ENCODE measurements at places on chromosomes 6 and 20.

DNA sequence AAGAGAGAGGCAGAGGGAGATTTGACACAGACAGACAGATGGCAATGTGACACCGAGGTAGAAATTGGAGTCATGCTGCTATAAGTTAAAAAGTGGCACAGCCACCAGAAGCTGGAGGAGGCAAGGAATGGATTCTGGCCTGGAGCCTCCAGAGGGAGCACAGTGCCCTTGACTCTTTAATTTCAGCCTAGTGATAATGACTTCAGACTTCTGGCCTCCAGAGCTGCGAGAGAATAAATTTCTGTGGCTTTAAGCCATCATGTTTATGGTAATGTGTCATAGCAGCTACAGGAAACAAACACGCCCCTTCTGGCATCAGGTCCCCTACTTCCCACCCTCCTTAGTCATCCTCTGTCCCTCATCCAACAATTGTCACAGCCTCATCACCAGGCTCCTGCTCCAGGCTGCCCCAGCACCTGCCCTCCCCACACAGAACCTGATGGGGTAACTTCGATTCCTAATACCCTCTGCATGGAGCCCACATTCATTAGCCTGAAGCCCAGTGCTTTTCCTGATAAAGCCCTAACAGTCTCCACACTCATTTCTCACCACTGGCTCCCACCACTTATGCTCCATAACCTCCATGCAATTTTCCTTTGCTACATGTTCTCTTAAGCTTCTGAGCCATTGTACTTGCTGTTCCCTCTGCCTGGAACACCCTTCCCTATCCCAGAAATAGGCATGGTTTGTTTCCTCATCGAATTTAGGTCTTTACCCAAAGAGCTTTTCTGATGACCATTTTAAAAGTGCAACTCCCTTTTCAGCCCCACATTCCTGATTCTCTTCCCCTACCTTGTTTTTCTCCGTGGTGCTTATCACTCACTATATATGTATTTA, 69.7 kb upstream of the TOX2 start:
- DNase-seq = no peak

GRCh38 chr6:27518881-27519795, 46.2 kb upstream of the ZNF184 start:
- DNase-seq = peak; percentile 71

GRCh38 chr6:50116390-50116789, 66.7 kb upstream of the DEFB112 start:
- DNase-seq = no peak

DNA sequence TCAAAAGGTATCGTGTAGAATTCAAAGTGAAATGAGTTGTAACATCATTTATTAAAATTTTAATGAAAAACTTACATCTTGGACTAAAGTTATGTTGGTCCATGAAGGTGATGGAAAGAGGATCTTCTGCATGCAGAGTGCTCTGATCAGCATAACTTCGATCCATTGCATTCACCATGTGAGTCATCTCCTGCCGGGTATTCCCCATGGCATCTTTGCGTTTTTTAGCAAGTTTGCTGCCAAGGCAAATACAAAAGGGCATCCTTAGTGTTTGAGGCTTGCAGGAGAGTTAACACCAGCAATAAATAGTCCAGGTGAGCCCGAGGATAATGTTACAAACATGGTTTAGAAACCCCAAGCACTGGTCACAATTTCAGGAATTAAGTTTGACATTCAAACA, 104.2 kb upstream of the THEMIS start:
- no peak for DNase-seq

DNA sequence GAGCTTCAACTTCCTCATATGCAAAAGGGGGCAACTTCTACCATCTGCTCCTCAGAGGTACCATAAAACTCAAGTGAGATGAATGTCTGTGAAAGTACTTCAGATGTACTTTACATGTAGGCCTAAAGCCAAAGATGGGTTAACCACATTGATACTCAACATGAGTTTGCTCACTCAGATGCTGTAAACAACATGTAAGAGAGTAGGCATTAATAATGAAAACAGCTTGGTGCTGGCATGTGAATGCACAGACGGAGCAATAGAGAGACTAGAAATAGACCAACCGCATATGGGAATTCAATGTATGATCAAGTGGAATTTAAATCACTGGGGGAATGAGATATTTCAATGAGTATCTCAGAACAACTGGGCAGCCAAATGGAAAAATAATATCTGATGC, 143.8 kb upstream of the CDYL start:
- no peak for DNase-seq

GRCh38 chr6:15781890-15782289, 119.1 kb upstream of the DTNBP1 start:
- DNase-seq = no peak

- no peak for DNase-seq
Observed at GRCh38 chr20:13545790-13546189, 92.9 kb downstream of the TASP1 start.

DNA sequence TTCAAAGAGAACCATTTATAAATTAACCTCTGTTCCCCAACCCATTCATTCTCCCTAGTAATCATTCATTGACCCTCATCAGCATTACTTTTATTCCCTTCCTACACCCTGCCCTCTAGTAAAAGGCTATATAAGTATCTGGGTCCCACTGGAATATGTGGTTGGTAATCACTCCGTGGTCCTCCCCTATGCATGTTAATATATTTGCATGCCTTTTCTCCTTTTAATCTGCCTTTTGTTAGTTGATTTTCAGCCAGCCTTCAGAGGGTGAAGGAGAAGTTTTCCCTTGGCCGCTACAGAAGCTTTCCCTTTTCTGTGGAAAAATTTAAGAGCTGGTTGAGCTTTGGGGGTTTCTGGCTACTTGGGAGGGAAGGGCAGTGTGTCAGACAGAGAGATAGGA, 585.6 kb downstream of the UTRN start:
- no peak for DNase-seq

GRCh38 chr6:130610303-130610702, 216.9 kb upstream of the SMLR1 start:
- DNase-seq = no peak

DNA sequence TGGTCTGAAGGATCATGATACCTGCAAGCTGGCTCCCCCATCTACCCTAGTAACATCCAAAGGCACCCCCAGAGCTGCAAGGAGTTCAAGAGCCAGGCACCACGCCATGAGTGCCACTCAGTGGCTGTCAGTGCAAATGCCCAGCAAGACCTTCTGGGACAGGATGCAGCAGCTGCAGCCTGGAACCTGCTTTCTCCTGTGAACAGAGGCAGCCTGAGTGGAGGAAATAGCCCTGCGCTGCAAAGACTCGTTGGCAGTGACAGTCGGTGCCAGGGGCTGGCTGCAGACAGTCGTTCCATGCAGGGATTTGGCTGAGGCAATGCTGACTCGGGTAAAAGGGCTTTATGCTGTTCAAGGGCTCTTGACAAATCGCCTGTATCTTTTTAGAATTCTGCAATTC, 15.7 kb upstream of the SSTR4 start:
- DNase-seq = no peak

GRCh38 chr6:28884423-28885131, 39.2 kb downstream of the TRIM27 start:
- peak; percentile 70 for DNase-seq

GRCh38 chr20:41446456-41446855, 79.8 kb upstream of the EMILIN3 start:
- no peak for DNase-seq

DNA sequence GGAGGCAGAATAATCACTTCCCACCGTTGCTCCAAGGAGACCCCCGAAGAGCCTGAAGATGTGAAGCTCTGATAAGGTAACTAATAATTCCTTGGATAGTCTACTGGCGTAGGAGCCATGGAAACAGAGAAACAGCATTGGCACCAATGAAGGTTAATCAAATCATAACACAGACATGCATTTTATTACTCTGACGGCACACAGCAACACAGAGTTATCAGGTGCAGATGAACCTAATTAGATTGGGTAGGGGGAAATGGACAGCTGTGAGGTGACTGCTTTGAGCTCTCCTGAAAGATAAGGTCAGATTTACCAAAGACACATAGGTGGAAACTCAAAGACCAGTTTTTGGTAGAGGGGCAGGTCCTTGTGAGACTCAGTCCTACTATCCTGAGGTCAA, 544.0 kb upstream of the AGPAT4 start:
- no peak for DNase-seq

DNA sequence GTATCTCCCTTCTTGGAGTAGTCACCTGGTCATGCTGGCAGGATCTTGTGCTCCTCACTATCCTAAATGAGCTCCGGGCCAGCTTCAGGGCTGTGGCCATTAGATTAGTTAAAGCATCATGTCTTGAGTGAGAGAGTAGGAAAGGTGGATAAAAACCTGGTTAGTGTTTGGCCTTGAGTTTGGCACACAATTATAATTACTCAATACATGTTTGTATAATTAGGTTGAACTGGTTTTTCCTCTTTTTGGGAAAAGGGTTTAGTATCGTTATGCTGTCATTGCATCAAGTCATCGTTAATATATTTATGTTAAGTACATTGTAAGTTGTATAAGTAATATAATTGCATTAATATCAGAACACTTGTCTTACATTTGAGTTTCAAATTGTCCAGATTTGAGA, 126.3 kb downstream of the CDKAL1 start:
- no peak for DNase-seq

DNA sequence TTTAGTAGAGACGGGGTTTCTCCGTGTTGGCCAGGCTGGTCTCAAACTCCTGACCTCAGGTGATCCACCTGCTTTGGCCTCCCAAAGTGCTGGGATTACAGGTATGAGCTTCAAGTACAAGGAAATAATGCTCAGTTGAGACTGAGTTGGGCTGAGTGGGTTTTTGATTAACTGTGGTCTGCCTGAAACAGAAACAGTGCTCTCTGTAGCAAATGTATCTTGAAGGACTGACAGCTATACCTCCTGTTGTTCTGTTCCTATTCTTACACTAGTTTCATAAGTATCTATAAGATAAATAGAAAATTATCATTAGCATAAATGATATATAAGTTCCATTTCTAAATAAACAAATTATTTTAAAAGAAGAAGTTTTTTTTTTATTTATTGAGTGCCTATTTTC, 142.8 kb upstream of the PTPRK start:
- no peak for DNase-seq

DNA sequence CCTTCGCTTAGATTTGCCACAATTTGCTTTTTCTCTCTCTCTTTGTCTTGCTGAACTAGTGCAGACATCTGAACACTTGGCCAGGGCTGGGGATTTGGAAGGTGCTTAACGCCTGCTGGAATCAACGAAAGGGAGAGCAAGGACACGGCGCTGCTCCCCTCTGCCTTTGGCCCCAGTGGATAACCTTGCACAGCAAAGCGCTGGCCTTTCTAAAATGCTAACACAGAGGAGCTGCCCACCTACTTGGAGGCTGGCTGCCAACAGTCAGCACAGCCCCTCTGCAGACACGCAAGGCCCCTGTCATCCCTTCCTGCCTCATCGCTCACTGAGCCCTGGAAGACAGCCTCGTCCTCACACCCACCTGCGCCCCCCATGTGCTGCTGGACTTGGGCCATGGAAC, 37.5 kb downstream of the C20orf203 start:
- no peak for DNase-seq

GRCh38 chr6:107894809-107895396, 63.1 kb downstream of the SEC63 start:
- no peak for DNase-seq

DNA sequence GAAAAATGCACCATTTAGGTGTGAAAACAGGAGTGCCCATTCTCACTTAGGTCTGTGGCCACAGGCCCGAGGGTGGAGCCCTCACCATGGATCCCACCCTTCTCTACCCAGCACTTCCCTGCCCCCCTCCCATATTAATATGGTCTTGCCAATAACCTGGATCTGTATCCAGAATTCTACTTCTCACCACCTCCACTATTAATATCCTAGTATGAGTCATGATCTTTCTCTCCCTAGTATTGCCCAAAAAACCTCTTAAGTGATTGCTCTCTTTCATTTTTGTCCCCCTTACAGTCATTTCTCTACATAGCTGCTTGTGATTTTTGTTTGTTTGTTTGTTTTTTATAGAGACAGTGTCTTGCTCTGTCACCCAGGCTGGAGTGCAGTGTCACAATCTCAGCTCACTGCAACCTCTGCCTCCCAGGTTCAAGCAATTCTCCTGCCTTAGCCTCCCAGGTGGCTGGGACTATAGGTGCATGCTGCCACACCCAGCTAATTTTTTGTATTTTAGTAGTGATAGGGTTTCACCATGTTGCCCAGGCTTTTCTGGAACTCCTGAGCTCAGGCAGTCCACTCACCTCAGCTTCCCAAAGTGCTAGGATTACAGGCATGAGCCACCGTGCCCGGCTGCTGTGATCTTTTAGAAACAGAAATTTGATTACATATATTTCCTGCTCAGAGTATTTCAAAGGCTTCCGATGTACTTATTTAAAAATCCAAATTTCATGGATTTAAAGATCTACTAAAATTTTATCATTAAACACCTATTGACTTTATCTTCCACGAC, 24.5 kb upstream of the TRDN start:
- no peak for DNase-seq

GRCh38 chr6:169185692-169186485, 67.8 kb downstream of the THBS2 start:
- DNase-seq = no peak

DNA sequence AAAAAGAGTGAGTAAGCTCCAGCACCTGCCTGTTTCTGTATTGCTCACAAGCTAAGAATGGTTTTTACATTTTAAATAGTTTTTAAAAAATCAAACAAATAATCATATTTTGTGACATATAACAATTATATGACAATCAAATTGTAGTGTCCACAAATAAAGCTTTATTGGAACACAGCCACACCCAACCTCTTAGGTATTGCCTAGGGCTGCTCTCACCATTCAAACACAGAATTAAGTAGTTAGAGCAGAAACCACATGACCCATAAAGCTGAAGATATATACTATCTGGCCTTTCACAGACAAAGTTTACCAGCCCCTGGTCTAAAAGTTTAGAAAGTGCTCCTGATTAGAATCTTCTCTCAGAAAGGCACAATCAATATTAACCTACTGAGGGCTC, 11.2 kb downstream of the TNFRSF21 start:
- DNase-seq = no peak

GRCh38 chr20:11387189-11387754, 530.4 kb upstream of the BTBD3 start:
- DNase-seq = no peak

DNA sequence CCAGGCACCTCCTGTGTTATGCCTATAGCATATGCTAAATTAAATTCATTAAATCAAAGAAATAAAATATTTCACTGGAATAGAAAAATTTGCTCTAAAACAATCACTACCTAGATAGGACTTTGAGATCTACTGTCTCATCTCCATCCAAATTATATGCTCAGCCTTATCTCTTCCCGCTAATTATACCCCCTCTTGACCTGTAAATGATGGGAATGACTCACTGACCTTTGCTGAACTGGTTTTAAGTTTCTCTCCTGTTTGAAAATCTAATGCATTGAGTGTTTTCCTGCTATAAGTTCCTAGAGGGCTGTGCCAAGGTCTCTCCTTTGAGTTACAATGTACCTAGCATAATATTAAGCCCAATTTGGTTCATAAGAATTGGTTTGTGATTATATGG, 110.1 kb downstream of the BMP2 start:
- DNase-seq = no peak

Data from hematopoietic multipotent progenitor cell treated with erythropoietin and hydrocortisone succinate and interleukin-3 and kit ligand, for 17 days (in vitro differentiated cells).